Effector memory CD4-positive, alpha-beta T cell (primary cell): ENCODE measurements at places on chromosomes 7 and 10.

DNA sequence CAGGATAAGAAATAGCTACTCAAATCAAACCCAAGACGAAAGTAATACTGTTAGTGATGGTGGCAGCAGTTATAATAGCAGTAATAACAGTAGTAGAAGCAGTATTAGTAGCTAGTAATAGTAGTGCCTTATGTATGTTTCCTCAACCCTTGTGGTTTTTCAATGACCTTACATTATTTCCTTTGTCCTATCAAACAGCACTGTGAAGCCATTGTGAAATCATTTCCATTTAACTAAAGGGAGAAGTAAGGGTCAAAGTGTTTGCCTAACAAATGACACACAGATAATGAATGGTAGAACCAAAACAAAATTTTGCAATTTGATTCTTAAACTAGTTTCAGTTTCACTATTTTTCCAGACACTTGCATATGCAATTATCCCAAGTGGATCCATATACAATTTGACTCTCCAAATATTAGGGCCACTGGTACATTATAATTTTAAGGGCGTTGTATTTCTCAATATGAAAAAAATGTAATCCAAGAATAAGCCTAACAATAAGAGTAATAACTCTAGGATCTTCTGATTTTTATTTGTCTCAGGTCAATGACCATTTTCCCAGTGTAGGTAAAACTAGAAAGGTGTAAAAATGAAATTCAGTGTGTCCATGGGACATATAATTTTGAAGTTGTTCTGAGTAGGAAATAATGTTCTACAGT, 33.7 kb upstream of the TMEM26 start:
- DNase-seq = no peak

GRCh38 chr7:1787681-1788235, 117.7 kb downstream of the ELFN1 start:
- no peak for DNase-seq

DNA sequence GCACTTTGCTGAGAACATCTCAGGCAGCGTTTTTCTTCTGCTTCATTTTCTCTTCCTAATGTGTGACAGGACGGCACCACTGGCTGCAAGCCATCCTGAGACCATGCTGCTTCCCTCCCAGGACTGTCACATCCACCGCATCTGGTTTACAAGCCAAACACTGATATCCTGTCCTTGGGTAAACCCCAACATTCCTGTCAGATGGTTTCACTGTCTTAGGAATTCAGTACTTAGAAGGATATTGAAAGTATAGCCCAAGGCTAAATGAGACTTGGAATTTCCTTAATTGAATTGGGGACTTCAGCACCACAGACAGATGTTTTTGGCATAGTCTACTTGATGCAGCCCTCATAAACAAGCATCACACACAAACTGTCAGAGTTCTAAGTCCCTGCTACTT, 74.2 kb upstream of the PLXNA4 start:
- no peak for DNase-seq

- DNase-seq = no peak
Observed at GRCh38 chr7:5172196-5172775, 17.7 kb upstream of the WIPI2 start.

DNA sequence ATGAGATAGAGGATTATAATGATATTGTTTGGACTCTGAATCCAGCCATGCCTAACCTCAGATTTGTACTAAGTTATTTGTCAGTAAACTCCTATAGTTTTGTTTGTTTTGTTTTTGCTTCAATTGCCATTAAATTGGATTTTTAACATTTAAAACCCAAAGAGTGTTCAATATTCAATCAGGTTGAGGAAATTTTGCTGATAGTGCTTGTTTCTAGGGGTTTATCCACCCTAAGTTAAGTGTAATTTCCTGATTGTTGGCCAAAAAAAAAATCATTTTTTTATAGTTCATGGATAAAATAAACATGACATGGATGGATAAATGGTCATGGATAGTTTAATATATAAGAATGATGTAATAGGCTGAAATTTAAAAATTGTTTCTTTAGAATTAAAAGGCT, 11.4 kb upstream of the BET1 start:
- no peak for DNase-seq

DNA sequence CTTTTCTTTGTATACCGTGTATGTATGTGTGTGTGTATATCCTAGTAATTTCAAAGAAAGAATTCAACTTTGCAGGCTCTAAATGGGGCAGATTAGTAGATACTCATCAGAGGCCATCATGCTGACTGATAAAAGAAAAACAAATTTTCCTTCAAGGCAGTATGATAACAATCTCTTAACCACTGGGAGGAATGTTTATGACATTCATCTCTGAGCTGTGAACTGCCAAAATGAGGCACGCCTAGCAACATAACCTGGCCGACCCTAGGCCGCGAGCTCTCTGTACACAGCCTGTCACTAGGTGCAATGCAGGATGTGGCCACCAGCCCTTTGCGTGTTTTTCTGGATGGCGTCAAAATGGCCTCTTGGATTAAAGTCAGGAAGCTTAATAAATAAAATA, 343.7 kb upstream of the GALNT17 start:
- DNase-seq = peak; percentile 8

GRCh38 chr7:108063520-108063933, 60.6 kb upstream of the LAMB1 start:
- DNase-seq = no peak

GRCh38 chr7:139953229-139953628, 109.5 kb downstream of the PARP12 start:
- DNase-seq = no peak
